ENCODE measurements at places on chromosomes 13 and 19.

- DNase-seq = no peak
Observed at GRCh38 chr13:77094773-77095172, 67.8 kb upstream of the FBXL3 start.

- no peak for DNase-seq
Observed at GRCh38 chr19:6076291-6076665, 34.0 kb downstream of the RFX2 start.

GRCh38 chr13:76937281-76937820 is 11.0 kb upstream of the ACOD1 start:
- no peak for DNase-seq

DNA sequence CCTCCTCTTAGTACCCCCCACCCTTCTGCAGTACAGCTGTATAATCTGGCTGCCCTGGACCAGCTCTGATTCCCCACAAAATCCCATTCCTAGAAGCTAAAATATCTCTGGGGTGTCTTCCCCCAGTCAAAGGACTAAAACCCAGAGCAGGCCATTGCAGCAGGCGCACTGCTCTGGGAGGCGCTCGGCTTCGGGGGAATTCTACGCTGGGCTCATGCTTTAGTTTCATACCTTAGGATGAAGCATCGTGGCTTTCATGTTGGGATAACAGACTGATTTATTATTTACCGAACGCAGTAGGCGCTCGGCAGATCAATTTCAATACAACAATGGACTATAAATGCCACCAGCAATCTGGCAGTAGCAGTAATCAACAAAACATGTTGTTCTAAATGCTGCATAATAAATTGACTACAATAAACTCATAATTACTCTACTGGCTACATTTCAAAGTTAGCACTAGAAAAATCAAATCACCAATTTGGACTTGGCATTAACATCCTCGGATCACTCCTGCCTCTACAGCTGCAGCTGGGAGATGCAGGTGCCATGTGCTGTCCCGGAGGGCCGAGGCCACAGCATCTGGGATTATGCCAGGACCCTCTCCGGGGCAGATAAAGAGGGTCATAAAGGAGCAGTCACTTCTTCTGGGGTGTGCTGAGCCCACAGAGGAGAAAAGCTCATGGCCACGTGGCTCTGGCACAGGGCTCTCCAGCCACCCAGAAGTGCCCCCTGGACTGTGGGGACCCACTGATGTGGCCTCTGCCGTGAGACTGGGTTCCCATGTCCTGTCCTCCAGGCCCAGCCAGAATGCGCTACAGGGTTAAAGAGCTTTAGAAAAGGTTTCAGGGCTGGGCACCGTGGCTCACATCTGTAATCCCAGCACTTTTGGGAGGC is 35.3 kb downstream of the CEBPG start:
- DNase-seq = no peak

- no peak for DNase-seq
Observed at GRCh38 chr13:100100115-100100879, 11.4 kb downstream of the PCCA start.

- no peak for DNase-seq
Observed at GRCh38 chr19:14544047-14544446, 14.7 kb downstream of the TECR start.

- no peak for DNase-seq
Observed at GRCh38 chr13:32734511-32734910, 148.3 kb downstream of the PDS5B start.

DNA sequence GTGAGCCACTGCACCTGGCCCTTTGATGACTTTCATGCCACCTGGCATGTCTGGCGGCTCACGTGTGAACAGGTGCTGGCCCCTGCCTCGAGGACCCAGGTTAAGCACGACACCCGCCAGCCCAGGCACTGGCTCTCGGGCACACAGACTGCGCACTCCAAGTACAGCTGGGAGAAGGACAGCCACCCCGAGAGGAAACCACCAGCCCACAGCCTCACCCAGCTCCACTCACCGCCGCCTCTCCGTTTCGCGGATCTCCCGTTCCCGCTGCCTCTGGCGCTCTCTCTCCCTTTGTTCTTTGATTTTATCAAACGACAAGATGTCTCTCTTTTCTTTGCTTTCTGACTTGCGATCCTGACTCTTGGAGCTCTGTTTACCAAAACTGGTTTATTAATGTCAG is 27.4 kb upstream of the TINCR start:
- DNase-seq = no peak

DNA sequence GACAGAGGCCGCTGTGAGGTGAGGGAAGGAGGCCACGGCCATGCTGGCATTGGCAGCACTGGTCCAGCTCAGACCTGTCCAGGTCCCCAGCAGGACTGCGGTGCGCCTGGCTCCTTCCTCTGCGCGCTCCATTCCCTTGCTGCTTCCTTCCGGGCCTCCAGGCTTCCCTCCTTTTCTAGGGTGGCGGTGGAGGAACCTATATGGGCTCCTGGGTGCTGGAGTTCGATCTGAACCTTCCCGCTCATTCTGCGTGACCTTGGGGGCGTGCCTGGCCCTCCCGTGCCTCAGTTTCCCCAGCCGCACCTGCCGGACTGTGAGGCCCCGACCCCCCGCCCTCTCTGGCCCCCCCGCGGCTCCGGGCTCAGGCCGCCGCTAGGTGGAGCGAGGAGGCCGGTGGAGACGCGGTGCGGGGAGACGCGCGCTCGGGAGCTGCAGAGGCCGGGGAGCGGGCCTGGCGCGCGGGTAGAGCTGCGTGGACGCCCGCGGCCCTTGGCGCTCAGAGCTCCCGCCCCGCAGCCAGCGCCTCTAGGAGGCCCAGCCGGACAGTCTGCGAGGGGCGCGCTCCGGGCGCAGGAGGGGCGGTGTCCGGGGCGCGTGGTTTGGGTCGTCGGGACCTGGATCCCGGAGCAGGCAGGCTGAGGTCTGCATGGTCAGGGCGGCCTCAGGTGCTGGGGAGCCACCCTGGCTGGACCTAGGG is 29.9 kb downstream of the EFNA2 start:
- DNase-seq = peak; percentile 47

GRCh38 chr19:11087870-11088505 is 1.3 kb upstream of the LDLR start:
- no peak for DNase-seq

- DNase-seq = no peak
Observed at GRCh38 chr19:35251456-35251855, 2.7 kb downstream of the LSR start.

DNA sequence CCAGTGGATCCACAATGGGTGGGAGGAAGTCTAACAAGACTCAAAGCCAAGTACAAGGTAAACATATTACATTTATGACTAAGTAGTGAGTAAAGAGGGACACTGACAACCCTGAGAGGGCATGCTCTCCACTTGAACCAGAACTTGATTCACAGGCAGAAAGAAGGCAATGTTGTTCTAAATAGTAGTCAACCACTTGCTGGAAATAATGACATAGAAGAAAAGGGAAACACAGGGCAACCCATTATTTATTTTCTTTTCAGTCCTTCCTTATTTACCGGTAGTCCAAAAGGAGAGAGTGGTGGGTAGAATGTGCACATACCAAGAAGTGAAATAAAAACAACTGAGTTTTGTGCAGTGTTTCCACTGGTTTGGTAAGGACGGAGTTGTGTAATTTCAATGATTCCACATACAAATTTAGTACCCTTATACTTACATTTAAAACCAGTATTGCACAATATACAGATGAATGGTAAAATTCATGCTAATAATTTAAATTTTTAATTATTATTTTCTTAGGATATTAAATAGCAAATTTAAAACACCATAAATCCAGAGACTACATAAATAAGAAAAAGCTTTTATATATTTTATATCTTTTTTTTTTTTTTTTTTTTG is 65.9 kb downstream of the ENOX1 start:
- no peak for DNase-seq

- no peak for DNase-seq
Observed at GRCh38 chr13:54799621-54800226, 1771.1 kb downstream of the OLFM4 start.

DNA sequence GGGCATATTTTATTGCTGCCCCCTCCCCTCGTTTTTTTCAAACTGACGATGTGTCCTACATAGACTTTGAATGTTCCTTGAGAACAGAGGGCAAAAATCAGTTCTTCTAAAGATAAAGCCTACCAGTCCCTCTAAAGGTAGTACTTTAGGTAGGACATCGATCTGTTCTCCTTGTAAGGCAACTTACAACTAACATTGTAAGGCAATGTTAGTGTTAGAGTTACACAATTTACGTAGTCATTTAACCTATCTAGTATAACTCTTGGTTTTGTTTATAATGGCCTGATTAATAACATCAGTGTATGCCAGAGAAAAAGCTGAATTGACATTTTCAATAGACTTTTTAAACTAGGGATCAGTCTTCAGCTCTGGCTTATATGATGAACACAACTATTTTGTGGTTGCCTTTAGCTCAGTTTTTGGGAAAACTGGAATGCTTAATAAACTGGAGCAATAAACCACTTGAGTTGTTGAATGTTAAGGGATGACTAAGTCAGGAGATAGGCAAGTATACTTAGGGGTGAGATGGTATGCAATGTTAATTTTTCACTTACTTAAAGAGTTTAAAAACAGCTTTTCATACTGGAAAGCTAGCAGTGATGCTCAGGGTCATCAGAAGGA is 2.2 kb downstream of the NDFIP2 start:
- DNase-seq = no peak

DNA sequence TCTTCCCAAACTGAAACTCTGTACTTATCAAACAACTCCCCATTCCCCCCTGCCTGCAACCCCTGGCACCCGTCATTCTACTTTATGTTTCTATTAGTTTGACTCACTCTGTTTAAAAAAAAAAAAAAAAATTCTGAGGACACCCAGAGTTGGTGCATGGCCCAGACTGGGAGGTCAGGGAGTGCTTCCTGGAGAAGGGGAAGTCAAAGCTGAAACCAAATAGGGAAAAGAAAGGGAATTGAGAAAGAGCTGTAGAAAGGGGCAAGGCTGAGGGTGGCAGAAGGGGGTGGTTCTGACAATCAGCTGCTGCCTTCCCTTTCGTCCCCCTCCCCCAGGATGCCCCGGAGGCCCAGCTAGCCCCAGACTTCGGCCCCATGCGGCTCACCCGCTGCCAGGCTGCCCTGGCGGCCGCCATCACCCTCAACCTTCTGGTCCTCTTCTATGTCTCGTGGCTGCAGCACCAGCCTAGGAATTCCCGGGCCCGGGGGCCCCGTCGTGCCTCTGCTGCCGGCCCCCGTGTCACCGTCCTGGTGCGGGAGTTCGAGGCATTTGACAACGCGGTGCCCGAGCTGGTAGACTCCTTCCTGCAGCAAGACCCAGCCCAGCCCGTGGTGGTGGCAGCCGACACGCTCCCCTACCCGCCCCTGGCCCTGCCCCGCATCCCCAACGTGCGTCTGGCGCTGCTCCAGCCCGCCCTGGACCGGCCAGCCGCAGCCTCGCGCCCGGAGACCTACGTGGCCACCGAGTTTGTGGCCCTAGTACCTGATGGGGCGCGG is 9.0 kb upstream of the STRN4 start:
- no peak for DNase-seq

GRCh38 chr13:101919541-101920181 is 467.2 kb downstream of the ITGBL1 start:
- DNase-seq = no peak

DNA sequence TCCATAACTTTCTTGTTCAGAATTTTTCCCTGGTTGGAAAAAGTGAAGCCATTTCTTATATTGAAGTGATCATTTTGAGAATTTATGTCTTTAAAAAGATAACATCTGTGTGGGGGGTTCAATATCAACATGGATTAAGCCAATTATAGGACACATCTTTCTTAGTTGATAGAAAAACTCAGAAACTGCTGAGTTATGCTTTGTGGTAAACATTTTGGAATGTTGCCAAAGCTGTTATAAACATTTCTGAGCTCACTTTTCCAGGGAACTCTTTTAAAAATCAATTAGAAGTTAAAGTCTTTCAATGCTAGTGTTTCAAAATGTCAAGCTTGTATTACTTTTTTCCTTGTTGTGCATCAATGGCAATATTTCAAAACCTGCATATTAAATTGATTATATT is 248.8 kb downstream of the DACH1 start:
- DNase-seq = no peak

DNA sequence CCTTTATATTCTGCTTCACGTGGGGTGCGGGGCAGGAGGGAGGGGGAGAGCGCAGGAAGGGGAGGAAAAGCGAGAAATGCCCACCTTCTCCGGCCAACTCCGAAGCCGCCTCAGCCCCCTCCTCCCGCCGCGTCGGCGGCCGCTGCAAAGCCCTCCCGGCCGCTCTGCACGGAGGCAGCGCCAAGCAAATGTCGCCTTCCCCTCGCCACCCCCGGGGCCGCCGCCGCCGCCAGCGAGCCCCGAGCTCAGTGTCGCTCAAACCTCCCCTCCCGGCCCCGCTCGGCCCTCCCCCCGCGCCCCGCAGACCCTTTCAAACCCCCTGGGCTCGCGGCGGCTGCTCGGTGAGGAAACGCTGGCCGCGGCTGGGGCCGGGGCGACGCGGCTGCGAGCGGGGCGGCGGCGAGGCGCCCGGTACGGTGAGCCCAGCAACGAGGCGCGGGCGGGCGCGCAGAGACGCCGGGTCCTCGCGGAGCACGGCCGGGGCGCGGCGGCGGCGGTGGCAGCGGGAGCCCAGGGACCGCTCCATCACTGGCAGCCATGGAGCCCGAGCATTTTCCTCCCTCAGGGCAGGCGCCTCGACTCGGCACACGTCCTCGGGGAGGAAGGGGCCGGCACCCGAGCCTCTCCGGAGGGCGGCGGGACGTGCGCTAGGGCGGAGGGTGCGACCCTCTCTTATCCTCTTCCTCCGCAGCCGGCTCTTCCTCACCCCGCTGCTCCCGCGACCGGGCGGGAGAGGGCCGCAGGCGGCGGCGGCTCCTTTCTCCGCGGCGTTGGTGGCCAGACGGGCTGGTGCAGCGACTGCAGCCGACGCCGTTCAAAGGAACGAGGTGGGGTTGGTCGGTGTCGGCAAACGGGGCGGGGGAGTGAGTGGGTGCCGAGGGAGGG is 463 bp upstream of the TSC22D1 start:
- DNase-seq = no peak

GRCh38 chr13:95246292-95247082 is 54.8 kb downstream of the ABCC4 start:
- no peak for DNase-seq

GRCh38 chr19:28103921-28104320 is 1109.0 kb downstream of the UQCRFS1 start:
- no peak for DNase-seq

- DNase-seq = no peak
Observed at GRCh38 chr13:46759846-46760245, 37.1 kb downstream of the ESD start.

DNA sequence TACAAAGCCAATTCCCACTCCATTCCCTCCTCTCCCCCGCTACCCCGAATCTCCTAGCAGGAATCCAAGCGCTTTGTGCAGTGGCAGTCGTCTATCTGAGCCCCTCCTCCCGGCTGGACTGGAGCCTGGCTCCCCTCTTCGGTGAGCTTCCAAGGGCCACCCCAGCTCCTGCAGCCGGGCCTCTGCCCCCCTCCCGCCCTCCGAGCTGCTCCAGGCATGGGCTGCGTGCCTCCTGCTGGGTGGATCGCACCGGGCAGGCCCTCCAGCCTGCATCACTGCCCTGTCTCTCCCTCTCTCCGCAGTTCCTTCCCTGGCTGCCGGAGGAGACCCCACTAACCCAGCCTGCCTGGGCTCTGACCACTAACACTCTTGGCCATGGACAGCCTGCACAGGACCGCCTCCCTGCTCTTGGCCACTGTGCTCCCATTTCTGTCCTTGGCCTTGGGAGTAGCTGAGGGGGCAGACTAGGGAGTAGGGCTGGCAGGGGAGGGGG is 12.9 kb upstream of the LENG8 start:
- no peak for DNase-seq

- DNase-seq = no peak
Observed at GRCh38 chr13:97321101-97321500, 99.0 kb downstream of the MBNL2 start.

GRCh38 chr13:76016799-76017400 is 380.8 kb downstream of the LMO7 start:
- DNase-seq = no peak

GRCh38 chr13:81773263-81773662 is 1432.3 kb upstream of the SPRY2 start:
- DNase-seq = no peak

- DNase-seq = no peak
Observed at GRCh38 chr19:41887711-41888382, 4.9 kb downstream of the ARHGEF1 start.
